ENCODE measurements at places on chromosomes 4 and X.
A peak's percentile ranks its signal among the peaks of the same experiment; 100 is the strongest.

- no peak for DNase-seq
Measured at GRCh38 chr4:27176400-27176799, 315.8 kb downstream of the STIM2 start.

DNA sequence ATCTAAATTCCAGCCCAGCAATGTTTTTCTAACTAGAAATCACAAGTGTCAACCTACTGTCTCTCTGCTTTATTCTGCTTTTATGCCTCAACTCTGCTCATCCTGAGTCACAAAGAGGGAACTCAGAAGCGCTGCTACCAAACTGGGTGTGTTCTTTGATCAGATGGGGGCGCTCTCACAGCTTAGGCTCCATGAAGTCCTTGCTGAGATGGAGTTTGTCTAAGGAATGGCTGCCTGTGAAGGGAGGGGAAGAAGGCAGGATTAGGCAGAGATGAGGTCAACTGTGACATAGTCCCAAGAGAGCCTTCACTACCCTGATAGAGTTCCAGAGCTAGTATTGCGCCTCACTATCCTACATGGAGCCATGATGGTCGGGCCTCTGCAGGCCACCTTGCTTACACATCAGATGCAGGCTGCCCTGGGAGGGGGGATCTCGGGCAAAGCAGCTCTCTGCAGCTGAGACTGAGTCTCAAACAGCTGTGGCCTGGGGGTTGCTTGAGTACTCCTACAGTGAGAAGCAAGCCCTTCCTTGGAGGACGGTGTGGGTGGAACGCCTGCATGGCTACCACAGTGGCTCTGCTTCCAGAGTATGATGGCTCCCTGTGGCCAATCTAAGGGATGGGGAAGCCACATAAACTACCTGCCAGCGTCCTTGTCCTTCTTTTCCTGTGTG is 219.9 kb downstream of the CCNG2 start:
- DNase-seq, result no peak

GRCh38 chr4:60019180-60019579 is 1180.9 kb upstream of the ADGRL3 start:
- no peak for DNase-seq

DNA sequence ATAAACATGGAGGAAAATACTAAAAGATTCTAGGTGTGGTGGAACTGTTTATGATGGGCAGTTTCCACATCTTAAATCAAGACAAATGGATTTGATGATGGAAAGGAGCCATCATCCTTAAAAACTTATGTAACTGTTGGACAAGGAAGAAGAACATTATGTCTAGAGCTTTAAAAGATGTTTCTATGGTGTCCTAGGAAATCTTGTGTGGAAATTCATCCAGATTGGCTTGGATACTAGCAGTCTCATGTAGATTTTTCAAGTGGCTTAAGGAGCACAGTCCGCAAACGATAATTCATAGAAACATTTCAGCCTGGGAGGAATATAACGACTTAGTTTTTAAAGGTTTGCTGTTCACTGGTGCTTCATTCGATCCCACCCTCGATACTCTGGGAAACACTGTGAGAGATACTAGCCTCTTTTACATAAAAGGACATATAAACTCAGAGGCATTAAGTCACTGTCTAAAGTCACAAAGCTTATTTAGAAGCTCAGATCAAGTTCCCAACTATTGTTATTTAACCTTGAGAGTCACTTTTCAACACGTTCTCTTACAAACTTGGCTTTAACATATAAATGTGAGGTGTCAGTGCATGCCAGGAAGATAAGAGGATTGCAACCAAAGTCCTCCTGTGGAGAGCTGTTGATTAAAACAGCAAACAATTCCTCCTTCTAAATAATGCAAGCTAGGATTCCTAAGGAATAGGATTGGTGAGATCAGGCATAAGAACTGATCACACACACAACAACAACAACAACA is 135.7 kb upstream of the SCML1 start:
- no peak for DNase-seq

DNA sequence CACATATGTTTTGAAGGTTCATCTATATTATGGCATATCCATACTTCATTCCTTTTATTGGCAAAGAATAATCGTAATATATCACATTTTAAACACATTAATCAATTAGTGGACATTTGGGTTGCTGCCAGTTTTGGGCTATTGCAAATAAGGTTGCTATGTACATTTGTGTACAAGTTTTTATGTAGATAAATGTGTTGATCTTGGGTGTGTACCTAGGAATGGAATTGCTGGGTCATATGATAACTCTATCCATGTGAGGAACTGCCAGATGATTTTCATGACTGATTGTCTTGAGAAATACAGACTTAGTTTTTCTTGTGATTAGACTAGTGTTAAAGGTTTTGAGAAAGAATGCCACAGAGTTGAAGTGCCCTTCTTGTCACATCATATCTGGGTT is 99.2 kb upstream of the RAB40AL start:
- no peak for DNase-seq

GRCh38 chrX:16185725-16186136 is 18.4 kb downstream of the MAGEB17 start:
- peak; percentile 21 for DNase-seq

DNA sequence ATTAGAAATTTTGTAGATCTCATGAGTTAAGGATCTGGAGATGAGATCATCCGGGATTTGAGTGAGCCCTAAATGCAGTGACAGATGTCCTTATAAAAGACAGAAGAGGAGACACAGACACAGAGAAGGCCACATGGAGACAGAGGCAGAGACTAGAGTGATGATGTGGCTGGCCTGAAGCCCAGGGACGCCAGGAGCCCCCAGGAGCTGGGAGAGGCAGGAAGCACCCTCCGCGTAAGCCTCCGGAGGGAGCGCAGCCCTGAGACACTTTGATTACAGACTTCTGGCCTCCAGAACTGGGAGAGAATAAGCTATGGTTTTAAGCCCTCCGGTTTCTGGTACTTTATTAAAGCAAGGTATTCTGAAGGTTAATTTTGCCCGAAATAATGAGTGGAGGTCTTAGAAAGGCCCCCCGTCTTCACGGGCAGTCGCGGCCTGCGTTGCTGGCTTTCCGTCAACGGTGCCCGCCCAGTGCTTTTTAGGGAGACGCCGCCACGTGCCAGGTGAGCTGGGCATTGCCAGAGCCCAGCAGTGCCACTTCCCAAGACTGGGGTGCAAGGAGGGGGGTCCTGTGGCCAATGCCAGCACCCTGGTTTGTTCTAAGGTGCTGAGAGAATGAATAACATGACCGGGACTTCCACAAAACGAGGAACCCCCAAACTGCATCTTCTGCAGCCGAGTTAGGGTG is 8.1 kb downstream of the DHRSX start:
- DNase-seq, result no peak

DNA sequence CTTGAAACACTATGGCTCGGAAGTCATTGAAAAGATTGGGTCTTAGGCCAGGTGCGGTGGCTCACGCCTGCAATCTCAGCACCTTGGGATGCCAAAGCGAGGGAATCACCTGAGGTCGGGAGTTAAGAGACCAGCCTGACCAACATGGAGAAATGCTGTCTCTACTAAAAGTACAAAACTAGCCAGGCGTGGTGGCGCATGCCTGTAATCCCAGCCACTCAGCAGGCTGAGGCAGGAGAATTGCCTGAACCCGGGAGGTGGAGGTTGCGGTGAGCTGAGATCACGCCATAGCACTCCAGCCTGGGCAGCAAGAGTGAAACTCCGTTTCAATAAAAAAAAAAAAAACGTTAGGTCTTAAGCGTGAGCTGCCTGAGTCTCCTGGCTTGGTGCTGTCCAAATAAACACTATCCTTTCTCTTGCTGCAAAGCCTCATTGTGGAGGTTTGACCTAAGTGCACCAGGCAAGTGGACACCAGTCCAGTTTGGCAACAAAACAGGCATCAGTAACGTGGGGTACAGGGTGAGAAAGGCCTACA is 185.9 kb downstream of the DHRSX start:
- no peak for DNase-seq

DNA sequence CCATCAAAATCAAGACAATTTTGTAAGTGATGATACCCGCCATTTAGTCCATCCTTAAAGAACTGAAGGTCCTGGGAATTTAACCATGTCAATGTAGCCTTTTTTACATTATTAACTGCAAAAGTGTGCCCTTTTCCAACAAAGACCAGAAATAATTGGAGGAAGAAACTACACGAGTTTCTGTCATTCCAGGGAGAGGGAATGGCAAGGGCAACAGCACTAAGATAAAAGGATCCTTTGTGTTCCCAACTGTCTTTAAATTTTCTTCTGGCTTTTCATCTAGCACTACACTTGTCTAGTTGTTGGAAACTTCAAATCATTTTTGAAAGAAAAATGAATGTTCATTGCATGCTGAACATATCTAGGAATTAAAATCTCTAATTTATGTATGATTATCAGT is 286.2 kb downstream of the GALNTL6 start:
- DNase-seq, result no peak

- DNase-seq, result no peak
Measured at GRCh38 chr4:109708990-109709389, 5.7 kb upstream of the CASP6 start.

DNA sequence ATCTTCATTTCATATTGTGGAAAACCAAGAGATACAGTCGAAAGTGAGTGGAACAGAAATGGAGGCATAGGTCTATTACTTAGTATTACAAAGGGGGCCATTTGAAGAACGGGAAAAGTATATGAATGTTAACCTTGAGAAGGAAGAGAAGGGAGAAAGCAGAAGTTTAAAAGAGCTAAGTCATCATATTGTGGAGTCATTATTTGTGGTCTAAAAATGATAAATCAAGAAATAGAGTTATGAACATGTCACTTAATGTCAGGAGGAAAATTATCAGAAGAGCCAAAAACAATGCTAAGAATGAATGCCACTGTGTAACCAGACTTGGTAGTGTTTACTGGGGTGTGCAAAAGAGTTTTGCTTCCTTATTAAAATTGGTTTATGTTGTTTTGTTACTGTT is 589.5 kb upstream of the LCORL start:
- no peak for DNase-seq

- DNase-seq, result no peak
Measured at GRCh38 chrX:66717926-66718325, 79.0 kb upstream of the EDA2R start.

- DNase-seq, result no peak
Measured at GRCh38 chr4:186557486-186557885, 2.1 kb upstream of the MTNR1A start.

- no peak for DNase-seq
Measured at GRCh38 chr4:69860052-69860451, at the start of gene SULT1E1. TSS of gene SULT1E1 (minus strand) at chr4:69860145. CDS start at chr4:69857644, 2,501 bp downstream.

GRCh38 chr4:13378973-13379759 is 105.0 kb downstream of the RAB28 start:
- DNase-seq, result no peak

DNA sequence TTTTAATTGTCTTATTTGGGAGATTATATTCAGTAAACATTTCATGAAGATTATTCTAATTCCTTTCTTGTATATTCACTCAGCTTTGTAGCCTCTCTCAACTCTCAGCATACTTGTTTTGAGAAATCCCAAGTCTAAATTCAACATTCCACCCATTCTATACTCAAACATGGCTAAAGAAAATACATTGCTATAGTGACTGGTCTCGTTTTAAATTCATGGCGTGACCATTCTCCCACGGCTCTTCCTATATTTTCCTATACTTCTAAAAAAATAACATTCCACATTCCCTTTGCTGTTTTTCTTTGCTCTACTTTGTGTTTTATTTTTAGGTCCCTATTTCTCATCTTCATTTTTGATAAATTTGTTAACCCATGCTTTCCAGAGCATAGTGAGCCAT is 49.2 kb upstream of the UGT2A1 start:
- DNase-seq, result no peak

DNA sequence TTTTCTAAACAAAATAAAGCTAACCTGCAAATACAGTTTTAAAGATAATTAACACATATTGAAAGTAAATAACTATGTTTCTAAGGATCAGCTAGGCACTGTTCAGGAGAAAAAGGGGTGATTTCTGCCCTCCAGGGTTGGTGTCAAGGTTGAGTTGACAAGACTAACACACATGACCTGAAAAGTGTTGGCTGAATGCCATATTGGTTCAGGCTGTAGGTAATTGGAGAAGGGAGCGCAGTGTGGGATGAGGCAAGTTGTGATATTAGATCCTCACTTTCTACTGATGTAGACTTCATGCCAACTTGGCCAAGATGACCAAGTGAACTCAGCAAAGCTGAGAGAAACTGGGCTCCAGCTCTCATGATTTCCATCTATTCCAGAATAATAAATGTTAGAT is 42.2 kb downstream of the PPM1K start:
- no peak for DNase-seq

DNA sequence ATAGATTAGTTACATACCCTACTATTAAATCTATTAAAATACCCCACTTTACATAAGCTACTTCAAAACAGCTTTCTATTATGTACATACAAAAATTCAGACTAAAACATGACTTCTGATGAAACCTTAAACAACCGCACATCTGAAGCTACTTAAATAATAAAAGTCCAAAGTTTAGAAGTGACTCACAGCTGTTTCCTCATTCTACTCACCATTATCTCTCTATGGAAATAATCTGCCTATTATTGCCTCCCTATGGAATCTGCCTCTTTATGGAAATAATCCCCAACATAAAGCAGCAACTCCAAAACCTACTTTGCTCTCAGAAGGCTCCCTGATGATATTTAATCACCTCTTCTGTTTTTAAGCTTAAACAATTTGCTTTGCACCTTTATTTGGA is 15.7 kb upstream of the BANK1 start:
- no peak for DNase-seq

- DNase-seq, result no peak
Measured at GRCh38 chr4:56804551-56804950, 16.9 kb downstream of the SPINK2 start.

DNA sequence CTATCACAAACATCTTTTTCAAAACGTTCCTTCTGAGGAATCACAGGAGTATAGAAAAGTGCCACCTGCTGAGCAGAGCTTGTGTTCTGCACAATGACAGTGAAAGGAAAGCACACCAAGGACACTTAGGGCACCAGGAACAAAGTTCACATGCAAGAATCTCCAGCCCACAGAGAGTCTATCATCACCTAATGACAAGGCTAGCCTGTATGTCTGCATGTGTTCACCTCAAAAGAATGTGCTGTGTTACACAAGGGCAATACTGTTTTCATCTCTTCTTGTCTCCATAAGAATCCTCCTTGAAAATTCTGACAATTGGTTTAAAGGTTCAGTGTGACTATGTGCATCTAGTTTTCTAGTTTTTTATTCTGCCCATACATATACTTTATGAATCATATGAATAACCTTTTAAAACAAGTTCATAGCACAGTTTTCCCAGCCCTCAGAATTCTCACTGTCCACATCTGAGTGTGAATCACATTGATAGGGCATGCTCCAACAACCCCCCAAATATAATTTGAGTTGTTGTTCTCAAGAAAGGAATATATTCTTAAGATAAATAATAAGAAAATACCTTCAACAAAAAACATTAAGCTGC is 118.0 kb downstream of the PWWP3B start:
- DNase-seq, result no peak

DNA sequence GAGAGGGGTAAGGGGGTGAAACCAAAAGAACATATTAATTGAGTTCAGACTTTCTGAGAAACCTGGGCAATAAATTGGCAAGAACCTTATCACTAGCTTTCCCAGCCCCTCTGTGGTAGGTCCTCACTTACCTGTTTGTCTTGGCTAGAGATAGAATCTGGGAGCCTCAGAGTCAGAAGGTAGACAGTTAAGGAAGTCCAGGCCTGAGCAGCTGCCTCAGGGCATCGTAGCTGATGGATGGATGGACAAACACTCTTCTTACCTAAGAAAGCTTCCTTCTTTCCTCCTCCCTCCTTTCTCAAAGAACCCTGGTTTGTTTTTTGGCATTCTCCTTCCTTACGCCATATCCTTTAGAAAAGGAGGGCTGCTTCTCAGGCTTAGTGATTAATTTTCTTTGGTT is 24.4 kb downstream of the FRAS1 start:
- no peak for DNase-seq
